ENCODE measurements at places on chromosomes 3 and 15.

DNA sequence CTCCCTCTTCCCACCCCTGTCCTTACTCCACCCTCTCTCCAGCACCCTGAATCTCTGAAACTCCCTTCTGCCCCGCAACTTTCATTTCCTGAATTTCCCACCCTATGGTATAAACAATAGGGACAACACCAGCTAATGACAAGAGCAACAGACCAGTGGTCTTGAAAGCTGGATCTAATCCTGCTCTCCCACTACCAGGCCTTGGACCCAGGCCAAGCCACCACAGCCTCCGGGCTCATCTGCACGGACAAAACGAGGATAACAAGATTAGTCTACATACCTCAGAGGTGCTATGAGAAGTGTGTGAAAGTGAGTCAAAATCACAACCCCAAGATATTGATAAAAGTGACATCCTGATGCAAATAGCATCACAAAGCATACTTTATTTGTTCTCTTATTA is 128.6 kb downstream of the ERC2 start:
- DNase-seq = no peak

DNA sequence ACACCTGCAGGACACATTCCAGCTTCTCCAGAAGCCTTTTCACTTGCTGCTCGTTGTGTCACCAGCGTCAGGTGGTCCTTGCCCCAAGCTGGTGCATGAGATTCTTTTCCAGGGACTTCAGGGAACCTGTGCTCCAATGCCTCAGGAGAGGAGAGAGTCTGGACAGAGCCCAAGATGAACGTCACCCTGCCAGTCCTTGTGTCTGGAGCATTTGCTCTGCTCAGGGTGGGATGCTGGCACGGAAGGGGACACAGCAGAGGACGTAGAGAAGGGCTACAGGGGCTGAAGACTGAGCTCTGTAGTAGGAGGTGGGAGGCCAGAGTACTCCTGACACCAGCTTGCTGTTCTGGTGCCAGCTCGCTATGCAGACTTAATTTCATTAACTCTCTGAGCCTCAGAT is 262.1 kb downstream of the XXYLT1 start:
- no peak for DNase-seq

- no peak for DNase-seq
Measured at GRCh38 chr15:70345251-70346019, 247.7 kb upstream of the TLE3 start.

DNA sequence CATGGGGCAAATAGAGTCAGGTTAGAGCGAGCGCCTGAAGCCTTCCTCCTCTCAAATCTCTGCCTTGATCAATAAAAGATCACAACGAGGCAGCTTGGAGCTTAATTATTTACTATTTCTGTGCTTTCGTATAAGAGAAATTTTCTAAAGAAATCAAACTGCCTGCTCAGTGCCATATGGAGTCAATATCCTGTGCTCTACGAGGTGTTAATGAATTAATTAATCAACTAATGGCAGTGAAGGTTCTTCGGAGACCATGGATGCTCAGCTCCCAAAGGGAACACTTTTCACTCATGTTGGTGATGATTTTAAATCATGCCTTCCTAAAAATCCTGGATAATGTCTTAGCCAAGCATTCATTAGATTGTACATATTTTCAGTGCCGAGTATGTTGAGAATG is 153.5 kb upstream of the PPP2R3A start:
- no peak for DNase-seq

DNA sequence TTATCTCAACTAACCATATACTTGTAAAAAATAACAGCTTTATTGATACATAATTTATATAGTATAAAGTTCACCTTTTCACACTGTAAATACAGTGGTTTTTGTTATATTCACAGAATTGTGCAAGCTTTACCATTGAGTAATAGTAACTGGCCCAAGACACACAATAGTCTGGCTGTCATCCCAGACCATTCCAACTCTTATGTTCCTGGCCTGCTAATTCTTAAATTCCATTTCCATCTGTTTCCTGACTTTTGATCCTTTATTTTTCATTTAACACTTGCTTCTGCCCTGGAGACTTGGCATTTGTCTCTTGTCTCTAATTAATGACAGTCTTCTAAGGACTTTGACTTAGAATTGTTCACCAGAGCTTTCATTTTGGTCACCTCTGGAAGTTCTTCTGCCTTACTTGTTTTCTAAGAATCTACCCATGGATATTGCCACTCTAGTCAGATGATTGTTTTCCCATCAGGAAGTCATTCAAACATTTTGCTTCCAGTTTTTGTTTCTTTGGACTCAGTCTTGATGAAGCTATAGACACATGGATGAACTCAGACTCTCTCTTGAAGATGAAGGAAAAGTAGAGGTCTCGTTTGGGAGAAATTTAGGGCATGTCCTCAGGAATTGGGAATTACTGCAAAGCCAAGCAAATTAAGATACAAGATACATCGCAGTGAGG is 27.2 kb upstream of the PLSCR4 start:
- DNase-seq = no peak

DNA sequence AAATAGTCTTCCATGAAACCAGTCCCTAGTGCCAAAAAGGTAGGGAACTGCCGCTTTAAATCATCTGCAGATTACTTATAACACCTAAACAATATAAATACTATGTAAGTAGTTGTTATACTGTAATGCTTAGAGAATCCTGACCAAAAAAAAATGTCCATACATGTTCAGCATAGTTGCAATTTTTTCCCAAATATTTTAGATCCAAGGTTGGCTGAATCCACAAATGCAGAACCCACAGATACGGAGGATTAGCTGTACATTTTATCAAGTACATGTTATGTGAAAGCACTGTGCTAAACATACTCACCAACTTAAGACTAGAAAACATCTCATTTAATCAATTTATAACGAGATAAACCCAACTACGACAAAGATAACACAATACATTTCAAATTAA is 9.3 kb downstream of the MSL2 start:
- no peak for DNase-seq

DNA sequence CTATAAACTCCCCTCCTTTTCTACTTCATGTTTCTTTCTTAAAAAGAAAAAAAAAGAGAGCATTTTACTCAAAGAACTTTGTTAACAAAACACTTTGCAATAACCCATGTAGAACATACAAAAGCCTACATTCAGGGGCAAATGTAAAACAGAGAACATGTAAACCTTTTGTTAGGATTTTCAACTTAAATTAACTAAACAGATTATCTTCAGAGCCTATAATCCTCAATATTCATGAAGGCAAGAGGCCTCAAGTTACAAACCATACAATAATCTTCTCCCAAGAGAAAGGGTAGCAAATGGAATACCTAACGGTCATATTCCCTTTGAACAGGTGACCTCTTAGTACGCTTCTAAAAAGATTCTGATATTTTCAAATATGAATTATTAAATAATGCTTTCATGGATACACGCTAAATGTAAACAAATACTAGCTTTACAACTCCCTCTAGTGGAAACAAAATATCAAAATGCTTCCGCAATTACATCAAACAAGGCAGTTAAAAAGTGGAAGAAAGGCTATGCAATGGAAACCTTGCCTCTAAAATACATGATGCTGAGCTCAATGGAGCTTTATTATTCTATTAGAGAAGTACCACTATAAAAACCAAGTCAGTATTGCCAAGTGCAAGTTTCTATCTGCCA is 9.9 kb downstream of the CEP152 start:
- DNase-seq = peak; percentile 19

- no peak for DNase-seq
Measured at GRCh38 chr3:24060055-24060454, 115.0 kb downstream of the NR1D2 start.

- DNase-seq = no peak
Measured at GRCh38 chr3:79564192-79564591, 203.6 kb downstream of the ROBO1 start.

DNA sequence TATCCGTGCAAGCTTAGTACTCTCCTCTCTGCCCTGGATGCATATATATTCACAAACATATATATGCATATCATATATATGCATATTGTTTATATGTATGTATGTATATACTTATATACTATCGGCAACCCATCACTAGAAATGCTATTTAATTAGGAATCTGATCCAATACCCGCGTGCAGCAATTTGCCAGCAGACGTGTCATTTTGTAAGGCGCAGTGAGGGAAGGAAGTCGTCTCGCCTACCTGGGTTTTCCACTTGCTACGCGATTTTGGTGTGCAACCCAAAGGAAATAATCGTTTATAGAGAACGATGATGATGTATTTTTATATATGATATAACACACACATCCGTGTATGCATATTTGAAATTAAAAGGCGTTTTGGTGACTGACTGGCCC is 5.6 kb upstream of the FEZF2 start:
- no peak for DNase-seq

- no peak for DNase-seq
Measured at GRCh38 chr3:72855001-72855400, 6.8 kb upstream of the SHQ1 start.

DNA sequence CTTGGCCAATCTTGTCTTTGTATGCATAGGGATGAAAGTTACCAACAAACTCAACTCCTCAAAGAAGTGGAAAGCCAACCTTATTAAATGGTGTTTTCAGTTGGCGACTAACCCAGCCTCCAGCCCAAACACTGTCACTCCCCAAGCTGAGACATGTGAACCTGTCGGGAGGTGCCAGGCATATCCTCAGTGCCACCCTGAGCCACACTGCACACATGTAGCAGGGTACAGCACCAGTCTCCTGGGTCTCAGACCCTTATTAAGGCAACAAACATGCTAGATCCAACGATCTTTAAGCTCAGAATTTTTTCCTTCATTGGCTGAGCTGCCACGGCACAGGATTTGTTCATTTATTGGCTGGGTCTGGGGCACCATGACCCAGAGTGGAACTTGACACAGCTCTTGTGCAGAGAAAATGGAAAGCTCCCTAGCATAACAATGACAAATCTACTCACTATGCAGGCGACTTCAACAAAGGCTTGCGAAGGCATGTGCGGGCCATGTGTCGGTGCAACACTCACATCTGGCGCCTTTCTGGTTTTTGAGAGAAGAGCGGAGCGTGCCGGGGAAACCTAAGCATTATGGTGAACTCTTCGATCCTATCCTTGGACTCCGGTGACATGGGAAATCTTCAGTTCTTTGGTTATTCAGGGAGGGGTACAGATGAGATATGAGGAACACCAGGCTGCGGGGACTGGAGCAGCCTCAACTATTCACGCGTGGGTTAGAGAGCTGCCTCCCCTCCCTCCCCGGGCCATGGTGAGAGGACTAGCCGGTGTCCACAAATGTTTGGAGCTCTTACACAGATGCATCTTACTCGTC is 190.1 kb downstream of the FAM43A start:
- no peak for DNase-seq

DNA sequence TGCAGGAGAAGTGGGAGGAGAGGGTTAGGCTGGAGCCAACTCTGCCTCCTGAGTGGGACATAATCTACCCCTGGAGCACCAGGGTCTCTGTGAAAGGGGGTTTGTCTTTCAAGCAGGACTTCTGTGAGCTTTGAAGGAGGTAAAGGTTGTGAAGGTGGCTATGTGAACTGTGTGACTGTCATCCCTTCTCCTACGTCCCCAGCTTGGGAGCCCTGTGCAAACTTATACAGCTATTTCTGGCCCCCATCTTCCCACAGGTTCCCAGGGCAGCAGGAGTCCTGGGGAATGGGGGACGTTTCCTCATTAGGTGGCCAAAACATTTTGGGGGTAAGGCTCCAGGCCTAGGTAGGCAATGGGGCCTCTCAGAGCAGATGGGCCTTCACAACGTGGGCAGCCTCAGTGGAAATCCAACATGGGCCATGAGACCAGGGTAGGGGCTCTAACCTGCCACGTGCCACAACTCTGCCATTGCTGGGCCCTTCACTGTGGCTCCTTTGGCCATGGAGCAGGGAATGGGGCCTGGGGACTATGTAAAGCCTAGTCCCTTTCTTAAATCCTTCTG is 3.5 kb downstream of the VIPR1 start:
- DNase-seq = no peak

- DNase-seq = no peak
Measured at GRCh38 chr3:39133822-39134221, 19.6 kb downstream of the CSRNP1 start.

GRCh38 chr15:63329567-63330350 is 51.9 kb downstream of the CA12 start:
- no peak for DNase-seq

GRCh38 chr3:138381413-138381901 is 33.1 kb downstream of the MRAS start:
- no peak for DNase-seq

GRCh38 chr3:41244620-41245336 is 45.5 kb downstream of the CTNNB1 start:
- no peak for DNase-seq

DNA sequence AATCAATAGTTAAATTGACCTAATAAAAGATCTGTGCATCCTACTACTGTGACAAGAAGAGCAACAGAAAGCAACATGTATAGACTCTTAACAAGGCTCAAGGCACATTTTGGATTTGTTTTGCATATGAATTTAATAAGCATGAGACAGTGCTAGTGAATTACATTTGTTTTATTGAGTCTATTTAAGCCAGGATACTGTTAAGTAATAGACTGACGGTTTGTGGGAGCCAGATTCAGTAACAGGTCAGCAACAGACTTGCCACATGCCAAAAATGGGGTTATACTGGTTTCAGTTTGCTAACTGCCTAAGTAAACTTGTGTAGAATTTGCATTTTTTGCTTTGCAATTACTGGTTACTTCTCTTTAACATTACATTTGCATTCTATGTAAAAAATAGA is 54.0 kb downstream of the MBNL1 start:
- no peak for DNase-seq

DNA sequence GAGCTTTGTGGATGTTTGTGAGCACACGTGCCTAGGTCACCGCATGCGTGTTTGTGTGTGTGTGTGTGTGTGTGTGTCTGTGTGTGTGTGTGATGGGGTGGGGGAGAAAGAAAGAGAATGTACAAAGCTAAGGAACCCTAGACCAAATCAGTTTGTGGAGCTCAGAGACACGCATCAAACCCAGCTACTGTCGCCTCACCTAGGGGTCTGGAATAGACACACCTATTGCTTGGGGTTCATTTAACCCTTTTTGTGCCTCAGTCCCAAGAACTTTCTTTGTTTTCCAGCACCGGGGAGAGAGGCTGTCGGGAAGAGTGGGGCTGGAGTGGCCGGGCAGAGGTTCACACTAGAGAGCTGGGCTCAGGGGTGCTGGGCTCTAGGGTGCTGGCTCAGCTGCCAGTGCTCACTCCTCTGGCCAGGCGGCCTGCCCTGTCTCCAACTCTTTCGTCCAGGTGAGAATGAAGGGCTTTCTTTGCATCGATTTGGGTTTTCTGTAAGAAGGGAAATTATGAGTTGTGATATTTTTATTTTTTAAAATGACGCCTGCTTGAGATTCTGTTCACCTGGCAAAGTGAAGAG is 221.6 kb downstream of the MEIS2 start:
- DNase-seq = no peak

Measured in NCI-H2171 treated with DMSO at 0.1 percent for 48 hours (cell line).